Left lung (tissue), 14 donors: ENCODE measurements at places on chromosomes 2 and 18.

GRCh38 chr18:50715919-50716318 lies 103.9 kb downstream of the MRO start:
- no peak for DNase-seq

DNA sequence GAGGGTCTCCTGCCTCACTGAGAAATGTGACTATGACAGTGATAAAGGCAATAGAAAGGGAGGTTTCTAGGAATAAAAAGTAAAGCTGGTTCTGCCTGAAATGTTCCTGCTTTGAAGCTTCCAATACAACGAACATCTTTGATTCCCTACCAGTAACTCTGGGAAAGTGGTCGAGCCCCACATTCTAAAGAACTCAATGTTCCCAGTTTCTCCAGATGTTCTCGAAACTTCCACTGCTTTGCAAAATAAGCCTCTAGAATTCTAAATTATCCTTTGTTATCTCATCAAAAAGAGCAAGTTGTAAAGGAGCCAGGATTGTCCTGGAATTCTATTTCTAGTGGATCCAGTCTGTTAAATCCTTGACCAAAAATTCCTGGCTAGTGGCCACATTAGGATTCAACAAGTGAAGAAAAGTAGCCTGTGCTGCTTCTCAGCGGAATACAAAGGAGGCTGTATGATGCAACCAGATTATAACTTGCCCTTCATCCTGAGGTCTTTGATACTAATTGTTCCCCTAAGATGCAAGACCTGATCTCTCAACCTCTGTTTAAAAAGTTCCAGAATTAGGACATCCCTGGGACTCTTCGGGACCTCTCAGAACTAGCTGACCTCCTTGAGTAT lies 8.4 kb downstream of the SCN7A start:
- DNase-seq: no peak

DNA sequence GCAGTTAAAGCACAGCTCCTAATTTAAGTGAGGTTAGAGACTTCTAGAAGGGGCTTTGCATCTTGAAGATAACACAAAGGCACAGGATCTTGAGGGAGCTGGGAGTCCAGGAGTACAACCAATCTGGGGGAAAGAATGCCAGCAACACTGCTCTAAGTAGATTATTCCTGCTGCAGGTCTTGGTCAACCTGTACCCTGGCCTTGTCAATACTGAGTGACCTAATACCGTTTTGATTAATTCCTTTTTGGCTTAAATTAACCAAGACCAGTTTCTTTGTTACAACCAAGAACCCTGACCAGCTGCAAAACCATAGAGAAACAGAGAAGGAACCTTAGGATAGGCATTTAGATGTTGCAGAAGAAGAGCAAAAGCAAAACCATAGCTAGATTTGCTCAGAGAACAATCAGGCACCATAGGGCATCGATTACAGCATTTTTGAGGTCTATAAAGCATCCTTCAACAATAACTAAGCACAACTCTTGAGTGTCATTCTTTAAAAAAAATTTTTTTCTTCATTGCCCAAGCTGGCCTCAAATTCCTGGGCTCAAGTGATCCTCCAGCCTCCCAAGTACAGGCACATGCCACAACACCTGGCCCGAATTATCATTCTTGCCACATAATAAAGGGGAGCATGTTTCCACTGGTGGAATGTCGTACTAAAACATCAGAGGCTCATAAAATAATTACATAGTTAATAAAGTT lies 6.3 kb downstream of the STARD7 start:
- DNase-seq: no peak

DNA sequence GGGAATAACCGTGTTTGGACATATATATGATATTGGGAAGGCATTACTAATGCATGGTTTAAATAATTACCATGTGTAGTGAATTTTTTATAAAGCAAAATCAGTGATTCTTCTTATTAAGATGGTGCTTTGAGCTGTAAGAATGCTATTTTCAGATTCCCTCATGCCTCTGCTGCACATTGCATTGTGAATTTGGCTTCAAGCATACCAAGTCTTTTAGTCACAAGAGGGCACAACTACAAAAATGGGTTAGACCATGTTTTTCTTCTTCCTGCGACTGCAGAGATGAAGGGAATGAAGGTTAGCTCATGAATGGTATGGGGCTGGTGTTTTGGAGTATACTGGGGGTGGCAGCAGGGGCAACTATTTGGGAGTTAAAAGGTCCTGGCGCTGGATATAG lies 320.1 kb downstream of the SLC4A3 start:
- DNase-seq: no peak

GRCh38 chr2:142875010-142875409 lies 2.5 kb upstream of the KYNU start:
- DNase-seq: no peak

- no peak for DNase-seq
Measured at GRCh38 chr2:74239346-74239745, 40.9 kb downstream of the MTHFD2 start.

DNA sequence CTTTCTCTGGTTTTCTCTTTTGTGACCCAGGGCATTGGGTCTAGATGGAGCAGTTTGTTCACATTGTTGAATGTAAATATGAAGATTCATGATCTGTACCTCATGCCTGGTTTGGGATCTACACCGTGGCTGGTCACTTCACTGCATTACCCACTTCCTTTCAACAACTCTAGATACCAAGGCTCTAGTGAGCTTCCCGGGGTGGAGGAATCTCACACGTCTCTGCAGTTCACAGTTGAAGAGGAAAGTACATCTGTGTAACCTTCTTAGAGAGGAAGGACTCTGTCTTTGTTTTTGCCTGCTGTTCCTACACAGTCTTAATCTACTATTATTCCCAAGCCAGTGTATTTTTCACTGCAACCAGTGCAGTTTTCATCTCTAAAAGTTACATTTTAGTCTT lies 574.8 kb downstream of the MBD2 start:
- no peak for DNase-seq
